ENCODE measurements at places on chromosomes 3 and 15.

DNA sequence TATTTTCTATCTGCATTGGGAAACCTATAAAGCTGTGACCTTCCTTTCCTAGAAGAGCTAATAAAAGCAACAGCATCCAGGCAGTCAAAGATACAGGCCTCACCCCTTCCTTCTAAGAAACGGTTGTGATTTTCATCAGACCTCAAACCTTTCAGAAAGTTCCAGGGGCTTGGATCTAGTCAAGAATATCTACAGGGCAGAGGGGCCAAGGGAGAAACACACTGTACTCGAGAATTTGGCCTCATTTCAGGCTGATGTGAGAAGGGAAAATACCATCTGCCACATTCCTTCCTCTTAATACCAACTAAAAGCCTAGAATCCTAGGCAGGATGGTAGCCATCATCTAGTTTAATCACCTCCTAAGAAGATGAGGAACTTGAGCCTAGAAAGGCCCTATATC lies 24.5 kb upstream of the BCL6 start:
- no peak for DNase-seq

DNA sequence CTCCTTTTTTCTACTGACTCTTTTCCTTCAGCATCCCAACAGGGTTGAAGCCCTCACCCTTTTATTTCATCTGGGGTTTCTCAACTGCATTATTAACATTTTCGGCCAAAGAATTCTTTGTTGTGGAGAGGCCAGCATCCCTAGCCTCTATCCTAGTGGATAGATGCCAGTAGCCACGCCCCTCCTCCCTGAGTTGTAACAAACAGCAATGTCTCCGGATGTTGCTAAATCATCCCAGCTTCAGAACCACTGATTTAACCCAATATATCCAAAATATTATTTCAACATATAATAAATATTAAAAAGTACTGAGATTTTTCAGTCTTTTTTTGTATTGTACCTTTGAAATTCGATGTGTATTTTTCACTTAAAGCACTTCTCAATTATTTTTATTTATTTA lies 2.0 kb upstream of the RNF111 start:
- no peak for DNase-seq

DNA sequence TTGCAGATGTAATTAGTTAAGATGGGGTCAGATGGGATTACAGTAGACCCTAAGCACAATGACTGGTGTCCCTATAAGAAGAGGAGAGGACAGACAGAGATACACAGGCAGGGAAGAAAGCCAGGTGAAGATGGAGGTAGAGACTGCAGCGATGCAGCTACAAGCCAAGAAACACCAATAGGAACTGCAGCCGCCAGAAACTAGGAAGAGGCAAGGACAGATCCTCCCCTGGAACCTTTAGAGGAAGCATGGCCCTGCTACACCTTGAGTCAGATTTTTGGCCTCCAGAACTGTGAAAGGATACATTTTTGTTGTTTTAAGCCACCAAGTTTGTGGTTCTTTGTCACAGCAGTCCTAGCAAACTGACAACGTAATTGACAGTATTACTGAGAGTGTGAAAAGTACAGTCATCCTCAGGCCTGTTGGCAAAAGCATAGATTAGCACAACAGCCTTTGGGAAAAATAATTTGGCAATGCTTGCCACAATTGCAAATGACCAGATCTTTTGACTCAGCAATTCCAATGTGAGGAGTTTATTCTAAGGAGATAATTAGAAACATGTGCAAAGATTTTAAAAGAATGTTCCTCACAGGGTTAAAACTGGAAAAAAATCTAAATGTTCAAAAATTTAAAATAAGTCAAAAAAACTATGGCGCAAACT lies 82.6 kb upstream of the TJP1 start:
- DNase-seq = no peak

- DNase-seq = no peak
Measured at GRCh38 chr3:193968380-193968974, 167.5 kb upstream of the HES1 start.

DNA sequence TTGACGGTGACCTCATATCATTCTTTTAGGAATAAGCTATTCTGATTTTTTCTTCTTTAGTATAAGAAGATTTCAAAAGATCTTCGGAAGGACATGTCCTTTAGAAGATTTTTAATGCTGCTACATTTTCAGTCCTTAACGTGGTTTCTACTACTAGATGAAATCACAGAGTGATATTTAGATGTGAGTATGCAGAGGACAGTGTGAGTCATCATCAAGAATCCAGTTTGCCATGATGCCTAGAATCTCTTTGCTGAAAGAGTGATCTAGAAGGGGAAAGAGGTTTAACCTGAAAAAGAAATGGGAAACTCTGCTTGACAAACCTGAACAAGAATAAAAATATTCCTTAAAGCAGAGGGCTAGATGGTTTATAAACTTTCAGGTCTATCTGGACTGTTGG lies 43.2 kb downstream of the SLC7A14 start:
- DNase-seq = no peak

GRCh38 chr3:143831994-143832393 lies 16.3 kb downstream of the SLC9A9 start:
- no peak for DNase-seq
